ENCODE measurements at places on chromosomes 12 and 14.

DNA sequence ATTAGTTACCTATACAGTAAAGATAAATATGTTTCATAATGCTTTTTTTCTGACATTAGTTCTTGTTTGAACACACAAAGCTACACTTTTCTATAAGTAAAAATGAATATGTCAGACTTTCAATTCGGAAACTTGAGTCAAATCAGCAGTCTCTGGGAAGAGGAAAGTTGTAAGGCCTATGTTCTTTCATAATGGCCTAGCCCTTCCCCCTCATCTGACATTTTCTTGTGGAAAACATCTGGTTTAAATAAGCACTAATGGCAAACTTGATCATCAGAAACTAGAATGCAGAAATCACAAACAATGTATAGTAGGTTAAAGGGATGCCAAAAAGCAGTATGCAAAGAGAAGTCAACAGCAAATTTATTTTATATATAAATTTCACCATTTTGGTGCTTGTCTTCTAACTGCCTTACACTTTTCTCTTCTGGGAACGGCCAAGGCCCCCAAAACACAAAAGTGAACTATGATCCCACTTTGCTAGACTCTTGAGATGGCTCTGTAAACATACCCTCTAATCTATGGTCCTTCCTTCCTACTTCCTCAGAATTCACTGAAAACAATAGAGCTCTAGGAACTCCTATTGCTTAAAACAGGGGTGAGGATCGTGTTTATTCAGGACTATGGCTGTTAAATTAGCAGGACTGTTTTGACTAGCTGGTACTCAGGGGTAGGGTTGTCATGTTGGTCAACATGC, 444.1 kb downstream of the RAD51B start:
- no peak for DNase-seq

DNA sequence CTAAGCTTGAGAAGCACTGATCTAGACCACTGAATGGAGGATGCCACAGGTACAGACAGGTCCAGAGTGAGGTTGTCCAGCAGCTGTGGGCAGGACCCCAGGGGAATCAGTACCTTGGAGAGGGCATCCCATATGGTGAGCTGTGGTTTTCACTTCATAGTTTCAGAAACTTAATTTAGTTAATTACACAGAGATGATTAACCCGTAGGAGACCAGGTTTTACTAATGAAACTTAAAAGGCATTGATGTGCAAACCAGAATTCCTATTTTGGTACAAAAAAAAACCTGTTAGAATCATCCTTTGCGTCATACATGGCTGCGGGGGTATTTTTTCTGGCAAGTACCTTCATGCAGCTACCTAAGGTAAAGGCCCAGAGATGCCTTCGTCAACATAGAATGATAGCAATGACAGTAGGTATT, 159.3 kb downstream of the DACT1 start:
- no peak for DNase-seq

GRCh38 chr12:77308056-77308455, 242.7 kb upstream of the E2F7 start:
- DNase-seq, result no peak

DNA sequence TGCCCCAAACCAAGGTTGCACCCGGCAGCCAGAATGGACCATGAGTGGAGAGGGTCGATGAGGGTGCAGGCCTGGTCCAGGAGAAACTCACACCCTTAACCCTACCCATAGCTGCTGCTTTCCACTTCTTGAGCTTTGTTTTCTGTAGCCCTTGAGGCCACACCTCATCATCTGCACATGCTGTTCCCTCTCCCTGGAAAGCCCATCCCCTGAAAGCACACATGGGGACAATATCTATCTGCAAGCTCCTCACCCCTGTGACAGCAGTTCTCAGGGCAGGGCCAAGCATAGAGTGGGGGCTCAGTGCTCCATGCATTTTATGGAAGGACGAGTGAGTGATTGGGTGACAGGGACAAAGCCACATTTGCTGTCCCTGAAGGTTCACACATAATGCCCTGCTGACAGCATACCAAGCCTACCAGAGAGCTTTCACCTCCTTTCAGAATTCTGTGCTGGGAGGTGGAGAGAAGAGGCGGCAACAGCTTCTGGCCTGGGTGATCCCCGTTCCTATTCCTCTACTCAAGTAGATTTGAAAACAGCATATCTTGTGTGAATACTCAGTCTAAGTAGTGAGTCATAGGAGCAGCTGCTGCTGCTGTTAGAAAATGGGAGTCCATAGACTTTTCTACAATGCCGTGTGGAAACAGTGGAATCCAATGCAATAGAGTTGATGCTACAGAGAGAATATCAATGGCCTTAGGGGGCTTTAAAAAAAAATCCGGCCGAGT, 44.6 kb downstream of the SRGAP1 start:
- DNase-seq, result no peak

GRCh38 chr12:2261708-2262107, 208.9 kb downstream of the CACNA1C start:
- no peak for DNase-seq

DNA sequence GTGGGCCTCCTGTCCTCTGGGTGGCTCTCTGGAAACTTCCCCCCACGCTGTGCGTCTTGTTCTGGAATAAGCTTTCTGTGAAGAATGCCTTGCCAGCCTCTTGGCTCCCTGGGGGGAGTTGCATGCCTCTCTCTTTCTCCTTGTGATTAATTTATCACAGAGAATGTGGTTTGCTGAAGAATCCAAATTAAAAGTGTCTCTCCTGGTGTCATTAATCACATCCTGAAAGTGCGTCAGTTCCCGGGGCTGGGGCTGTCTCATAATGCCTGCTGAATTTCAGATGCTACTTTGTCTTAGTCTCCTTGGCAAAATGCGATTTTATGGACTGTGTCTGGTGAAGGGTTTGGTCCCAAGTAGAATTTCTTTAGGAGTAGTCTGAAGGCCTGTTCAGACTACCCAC, 787.7 kb upstream of the TMEM132C start:
- DNase-seq, result no peak

DNA sequence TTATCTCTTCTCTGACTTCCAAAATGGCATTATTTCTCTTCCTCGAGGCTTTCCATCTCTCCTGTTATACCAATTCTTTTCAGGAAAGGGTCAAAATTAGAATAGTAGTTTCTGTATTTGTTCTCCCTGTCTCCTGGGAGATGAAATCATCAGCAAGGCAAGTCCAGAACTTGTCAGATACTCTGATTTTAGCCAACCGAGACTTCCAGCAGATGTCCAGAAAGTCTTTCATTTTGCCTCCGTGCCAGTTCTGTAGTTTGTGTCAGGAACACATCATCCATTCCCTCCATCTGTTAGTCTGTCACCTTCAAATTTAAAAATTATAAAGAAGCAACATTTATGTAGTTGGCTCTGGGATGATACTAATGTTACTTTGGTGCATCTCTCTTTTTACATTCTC, 275.7 kb downstream of the CCDC59 start:
- DNase-seq, result no peak

All from natural killer cell (primary cell).